NCI-H460 (cell line): ENCODE measurements at places on chromosomes 11 and 22.

DNA sequence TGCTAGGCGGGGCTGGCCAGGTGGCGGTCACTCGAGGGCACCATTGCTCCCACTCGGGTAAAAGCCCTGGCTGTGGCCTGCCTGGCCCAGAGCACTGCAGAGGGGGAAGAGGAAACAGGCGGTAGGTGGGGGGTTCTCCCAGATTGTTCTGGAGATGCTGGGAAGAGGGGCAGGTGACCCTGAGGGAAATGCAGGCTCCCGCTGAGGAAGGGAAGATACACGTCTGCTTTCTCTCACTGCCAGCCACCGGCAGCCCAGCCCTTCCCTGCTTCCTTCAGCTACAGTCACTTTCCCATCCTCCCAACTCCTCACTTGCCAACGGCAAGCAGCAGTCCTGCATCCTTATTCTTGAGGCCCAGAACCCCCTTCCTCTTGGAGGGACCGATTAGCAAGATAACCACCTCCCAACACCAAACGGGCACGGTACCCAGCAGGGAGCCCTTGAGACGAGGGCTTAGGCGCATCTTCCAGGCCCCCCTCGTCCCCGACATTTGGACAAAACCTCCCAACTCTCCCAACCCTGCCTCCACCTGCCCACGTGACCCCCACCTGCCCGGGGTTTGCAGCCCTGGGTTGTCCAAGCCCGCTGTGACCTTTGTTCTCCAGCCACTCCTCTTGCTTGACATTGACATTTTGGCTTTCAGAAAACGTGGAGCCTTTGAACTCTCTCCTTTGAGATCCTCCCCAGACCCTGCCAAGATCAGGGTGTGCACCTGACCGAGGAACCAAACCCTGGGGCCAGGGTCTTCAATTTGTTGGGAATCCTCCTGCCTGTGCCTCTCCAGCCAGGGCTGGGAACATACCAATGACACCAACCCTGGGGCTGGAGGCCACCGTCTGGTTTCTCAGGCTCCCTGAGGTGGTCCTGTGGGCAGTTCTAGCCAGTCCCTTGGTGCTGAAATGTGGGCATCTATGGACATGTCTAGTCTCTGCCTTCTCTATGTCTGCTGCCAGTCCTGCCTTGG lies 48.8 kb upstream of the TTLL12 start:
- DNase-seq = no peak

DNA sequence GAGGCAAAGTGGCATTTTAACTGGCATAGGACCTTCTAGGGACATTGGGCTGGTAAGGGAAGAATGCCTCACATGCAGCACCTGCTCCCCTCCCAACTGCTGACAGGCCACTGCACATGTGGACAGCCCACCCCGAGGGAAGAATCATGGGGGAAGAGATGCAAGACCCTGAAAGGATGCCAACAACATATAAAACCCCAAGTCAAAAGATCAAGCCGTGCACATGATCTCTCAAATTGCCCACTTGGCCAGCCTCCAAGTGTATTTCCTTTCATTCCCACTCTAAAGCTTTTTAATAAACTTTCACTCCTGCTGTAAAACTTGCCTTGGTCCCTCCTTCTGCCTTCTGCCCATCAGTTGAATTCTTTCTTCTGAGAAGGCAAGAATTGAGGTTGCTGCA lies 947.8 kb upstream of the CCDC90B start:
- no peak for DNase-seq

DNA sequence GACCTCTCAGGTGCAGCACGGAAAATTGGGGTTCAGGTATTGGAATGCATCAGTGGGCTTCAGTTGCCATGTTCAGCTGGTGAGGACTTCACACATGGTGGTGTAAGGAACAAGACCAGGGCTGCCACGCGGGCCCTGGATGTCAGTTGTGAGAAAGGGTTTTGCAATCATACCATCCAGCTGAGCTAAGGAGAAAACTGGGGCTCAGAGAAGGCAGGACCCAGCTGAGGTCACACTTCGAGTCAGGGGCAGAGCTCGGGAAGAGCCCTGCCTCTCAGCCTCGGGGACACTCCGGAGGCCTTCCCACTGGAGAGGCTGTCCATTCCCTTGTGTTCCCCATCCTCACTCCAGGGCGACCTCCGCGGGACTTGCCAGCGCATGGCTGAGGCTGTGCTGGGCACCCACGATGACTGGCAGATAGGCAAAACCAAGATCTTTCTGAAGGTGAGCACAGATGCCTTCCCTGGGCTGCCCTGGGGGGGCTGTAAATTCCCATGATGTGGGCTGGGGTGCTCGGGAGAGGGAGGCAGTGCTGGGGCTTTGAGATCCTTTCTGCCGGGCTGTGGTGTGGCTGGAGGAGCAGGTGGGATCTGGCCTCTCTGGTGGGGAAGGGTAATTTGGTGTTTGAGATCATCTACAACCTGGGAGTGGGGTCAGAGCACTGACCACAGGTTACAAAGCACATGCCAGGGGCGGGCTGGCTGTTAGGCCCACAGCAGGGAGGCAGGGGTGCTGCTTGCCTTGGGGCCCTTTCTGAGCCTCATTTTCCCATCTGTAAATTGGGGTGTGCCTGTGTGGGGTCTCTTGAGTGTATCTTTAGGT lies 47.2 kb downstream of the MYO7A start:
- no peak for DNase-seq

DNA sequence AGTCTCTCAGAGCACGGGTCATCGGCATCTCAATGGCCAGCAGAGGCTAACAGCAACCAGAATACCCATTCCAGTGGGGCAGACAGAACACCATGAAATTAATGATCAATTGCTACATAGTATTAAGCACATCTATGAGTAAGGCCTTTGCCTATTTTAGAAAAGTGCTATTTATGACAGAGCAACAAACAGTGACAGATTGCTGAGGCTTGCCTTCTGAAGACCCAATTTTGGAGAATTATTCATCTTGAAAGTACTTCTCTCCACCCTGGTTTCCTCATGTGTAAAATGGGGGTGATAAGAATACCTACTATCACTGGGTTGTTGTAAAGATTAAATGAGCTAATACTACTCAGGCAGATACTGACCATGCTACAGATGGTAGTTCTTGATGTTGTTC lies 232.7 kb downstream of the TENM4 start:
- no peak for DNase-seq

DNA sequence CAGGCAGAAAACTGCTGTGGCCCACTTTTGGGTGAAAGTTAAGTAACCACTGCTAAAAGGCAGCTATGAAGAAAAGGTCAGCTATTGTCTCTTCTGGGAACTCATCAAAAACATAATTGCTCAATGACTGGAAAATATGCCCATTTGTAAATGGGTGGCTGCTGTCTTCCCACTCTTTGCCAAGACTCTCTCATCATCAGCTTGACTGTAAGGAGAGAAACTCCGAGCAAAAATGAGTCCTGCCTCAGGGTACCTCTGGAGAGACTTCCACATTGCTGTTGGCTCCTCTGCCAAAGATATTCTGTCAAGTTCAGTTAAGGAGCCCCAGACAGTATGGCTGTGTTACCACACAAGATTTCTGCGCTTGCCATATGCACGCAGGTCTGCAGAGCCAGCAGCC lies 138.7 kb downstream of the BBOX1 start:
- no peak for DNase-seq

DNA sequence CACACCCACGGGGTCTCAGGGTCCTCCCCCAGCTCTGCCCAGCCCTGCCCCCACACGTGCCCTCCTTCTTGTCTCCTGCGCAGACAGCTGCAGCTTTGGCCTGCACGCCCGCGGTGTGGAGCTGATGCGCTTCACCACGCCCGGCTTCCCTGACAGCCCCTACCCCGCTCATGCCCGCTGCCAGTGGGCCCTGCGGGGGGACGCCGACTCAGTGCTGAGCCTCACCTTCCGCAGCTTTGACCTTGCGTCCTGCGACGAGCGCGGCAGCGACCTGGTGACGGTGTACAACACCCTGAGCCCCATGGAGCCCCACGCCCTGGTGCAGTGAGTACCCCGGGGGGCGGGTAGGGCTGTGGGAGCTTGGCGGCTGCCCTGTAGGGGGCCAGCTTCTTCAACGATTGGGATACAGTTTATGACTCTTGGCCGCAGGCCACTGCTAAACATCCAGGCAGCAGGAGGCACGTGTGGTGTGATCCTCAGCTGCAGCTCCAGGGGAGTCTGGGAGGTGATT lies 30.8 kb downstream of the ST14 start:
- DNase-seq = no peak

- no peak for DNase-seq
Observed at GRCh38 chr11:12110714-12111548, 541 bp downstream of the MICAL2 start.

- no peak for DNase-seq
Observed at GRCh38 chr22:17748555-17749353, 25.5 kb downstream of the BID start.

DNA sequence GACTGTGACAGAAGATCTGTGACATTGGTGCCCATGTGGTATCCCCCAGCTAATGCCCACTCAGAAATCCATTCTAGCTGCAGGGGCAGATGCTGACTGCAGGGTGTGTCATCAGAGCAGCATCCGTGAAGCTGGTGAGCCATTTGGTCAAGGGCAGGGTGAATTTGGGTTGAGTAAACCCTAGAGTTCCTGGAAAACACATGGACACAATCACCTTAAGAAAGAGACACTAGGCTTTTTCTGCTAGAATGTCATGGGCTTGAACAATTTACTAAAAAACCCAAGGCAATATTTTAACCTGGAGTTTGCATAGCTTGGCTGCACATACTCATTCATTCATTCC lies 100.0 kb downstream of the ADAMTS15 start:
- DNase-seq = no peak

- peak; percentile 23 for DNase-seq
Observed at GRCh38 chr11:123532131-123532530, 102.1 kb downstream of the GRAMD1B start.

- no peak for DNase-seq
Observed at GRCh38 chr11:75475767-75476650, 43.0 kb upstream of the KLHL35 start.

- DNase-seq = peak; percentile 19
Observed at GRCh38 chr11:94325681-94326080, 21.3 kb downstream of the IZUMO1R start.

DNA sequence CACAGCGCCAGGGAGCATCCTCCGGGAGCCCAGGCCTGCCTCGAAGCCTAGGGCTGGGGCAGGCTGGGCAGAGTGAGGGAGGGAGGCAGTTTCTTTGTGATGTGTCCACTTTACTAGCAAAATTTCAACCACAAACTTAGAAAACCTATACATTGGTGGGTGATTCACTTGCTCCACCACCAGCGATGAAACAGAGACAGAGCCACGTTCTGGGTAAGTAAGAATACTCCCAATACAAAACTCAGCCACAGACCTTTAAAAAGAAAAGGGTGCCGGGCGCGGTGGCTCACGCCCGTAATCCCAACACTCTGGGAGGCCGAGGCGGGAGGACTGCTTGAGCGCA lies 22.3 kb downstream of the CDKN1C start:
- no peak for DNase-seq

DNA sequence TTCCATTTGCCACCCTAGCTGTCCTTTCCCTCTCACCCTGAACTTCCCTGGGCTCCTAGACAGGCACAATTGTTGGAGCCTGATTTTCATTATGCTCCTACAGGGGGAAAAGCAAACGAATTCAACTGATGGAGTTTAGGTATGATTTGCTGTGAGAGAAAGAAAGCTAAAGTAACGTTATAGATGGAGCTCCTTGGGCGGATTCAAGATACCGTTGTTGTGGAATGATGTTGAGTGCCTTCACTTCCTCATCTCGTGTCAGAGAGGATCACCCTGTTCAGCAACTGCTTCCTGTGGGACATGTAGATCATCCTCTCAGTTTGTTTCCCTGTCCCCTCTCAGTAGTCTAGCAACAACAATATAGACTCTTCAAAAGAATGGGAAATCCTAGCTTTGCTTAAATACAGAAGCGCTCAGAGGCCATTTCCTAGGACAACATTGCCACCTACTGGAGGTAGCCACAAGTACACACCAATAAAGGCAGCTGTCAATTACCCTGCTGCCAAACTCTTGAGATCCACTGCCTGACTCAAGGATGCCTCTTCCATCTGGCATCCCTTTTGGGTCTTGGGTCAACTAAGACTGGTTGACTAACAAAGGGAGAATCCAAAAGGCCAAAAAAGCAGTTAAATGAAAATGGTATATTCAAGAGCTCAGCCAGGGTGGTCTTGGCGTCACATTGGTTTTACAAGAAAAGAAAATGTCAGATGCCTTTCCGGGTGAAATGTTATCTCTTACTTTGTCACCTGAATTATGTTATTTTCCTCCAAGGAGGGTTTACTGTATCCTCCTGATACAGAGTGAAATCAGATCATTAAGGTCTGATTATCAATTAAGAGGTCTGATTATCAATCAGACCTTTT lies 13.5 kb upstream of the DTX4 start:
- peak; percentile 54 for DNase-seq

DNA sequence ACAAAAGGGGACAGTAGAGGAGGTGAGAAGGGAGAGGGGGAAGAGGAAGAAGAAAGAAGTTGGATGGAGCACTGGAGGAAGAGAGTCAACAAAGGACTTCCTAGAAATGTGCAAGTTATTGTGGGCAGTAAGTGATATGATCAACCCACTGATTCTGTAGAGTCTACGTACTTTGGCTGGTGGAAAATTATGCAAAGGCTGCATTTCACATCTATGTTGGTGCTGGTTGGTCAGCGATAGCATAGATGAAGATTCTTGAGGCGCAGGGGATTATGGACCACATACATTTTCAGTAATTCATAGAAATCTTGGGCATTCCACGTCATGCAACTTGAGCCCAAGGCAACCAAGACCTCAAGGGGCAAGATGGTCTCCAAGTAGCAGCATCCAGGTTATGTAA lies 12.6 kb upstream of the BIRC3 start:
- DNase-seq = no peak

GRCh38 chr22:44389926-44390612 lies 77.3 kb upstream of the SHISAL1 start:
- DNase-seq = no peak

DNA sequence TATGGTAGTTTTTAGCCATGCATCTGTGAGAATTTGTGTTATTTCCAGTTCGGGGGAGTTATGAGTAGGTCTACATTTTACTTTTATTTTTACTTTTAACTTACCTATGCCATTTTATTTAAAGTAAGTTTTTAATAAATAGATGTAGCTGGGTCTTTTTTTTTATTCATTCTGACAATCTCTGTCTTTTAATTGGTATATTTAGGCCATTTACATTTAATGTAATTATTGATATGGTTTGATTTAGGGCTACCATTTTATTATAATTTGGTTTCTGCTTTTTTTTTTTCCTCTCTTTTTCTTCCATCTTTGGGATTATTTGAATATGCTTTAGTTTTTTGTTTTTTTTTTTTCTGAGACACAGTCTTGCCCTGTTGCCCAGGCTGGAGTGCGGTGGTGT lies 1.9 kb downstream of the SWAP70 start:
- no peak for DNase-seq

- peak; percentile 30 for DNase-seq
Observed at GRCh38 chr22:45934659-45935341, 42.2 kb downstream of the WNT7B start.

DNA sequence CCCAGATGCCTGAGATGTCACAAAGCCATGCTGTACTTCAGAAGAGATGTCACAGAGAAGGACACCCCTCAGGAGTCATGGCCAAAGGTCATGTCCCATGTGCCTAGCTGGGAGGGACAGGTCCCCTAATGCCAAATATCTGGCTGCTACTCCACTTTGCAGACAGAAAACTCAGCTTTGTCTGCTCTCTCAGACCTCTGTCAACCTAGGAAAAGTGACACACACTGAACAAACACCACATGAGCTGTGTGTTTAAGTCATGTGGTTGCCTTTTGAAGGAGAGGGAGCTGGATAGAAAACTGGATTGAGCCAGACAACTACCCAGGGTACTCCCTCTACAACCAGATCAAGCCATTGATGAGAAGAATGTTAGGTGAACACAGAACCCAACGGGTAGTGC lies 3.5 kb downstream of the TRIM66 start:
- DNase-seq = no peak

- no peak for DNase-seq
Observed at GRCh38 chr11:113952588-113952987, 22.3 kb upstream of the HTR3A start.

- DNase-seq = no peak
Observed at GRCh38 chr11:78834886-78835285, 260.2 kb upstream of the NARS2 start.
